ENCODE measurements at places on chromosomes 16 and 17. TPM values are rescaled to one million over a fixed set of nuclear protein-coding genes. Genes with fewer than 3 reads are reported as not detected.

DNA sequence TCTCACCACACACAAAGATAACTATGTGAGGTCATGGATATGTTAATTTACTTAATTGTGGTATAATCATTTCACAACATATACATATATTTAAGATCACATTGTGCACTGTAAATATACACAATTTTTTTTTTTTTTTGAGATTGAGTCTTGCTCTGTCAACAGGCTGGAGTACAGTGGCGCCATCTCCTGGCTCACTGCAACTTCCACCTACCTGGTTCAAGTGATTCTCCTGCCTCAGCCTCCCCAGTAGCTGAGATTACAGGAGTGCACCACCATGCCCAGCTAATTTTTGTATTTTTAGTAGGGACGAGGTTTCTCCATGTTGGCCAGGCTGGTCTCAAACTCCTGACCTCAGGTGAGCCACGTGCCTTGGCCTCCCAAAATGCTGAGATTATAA is 11.5 kb upstream of the PRSS54 start:
- ATAC-seq: no peak

DNA sequence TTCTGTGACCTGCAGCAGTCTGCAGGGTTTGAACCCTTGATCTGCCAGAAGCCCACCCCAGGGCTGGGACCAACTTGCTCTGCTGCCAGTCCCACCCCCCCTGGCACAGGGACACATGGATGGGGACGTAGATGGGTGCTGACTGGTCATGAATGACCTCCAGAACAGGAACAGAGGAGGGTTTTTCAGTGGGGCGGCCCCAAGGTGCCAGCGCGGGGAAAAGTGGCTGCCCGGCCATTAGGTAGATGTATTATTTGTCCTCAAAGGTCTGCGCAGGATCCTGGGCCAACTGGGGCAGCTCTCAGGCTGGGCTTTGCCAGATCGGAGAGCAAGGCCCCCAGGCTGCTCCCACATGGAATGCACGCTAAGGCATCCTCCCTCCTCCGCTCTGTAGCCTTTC is 265.2 kb upstream of the TNRC6C start:
- ATAC-seq: no peak

GRCh38 chr17:1779571-1780131 is 17.8 kb downstream of the SERPINF1 start:
- no peak for ATAC-seq

DNA sequence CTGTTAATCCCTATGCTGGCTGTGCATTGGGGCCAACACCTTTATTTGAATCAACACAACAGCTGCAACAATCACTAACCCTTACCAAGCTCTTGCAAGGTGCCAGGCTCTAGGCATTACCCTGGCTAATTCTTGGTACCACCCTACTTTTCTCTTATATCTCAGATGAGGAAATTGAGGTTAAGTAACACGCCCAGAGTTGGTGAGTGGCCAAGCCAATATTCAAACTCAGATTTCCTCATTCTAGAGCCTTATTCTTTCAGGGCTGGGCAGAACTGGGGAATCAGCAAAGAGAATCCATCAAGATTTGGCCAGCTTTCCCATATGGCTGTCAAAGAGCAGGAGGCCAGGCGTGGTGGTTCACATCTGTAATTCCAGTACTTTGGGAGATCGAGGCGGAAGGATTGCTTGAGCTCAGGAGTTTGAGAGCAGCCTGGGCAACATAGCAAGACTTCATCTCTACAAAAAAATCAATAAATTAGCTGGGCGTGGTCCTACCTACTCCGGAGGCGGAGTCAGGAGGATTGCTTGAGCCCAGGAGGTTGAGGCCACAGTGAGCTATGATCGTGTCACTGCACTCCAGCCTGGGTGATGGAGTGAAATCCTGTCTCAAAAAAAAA is 23.7 kb downstream of the ARSG start:
- no peak for ATAC-seq

CRHR1 gene
- not detected for total RNA-seq

TP53TG3F gene
- not detected for total RNA-seq

Data from activated T-helper 17 cell treated with anti-CD3 and anti-CD28 coated beads, Interleukin-2, amount 50 U/mL, for 72 hours (primary cell).